A549 treated with CpdA at 1 μM for 4 hours (cell line): ENCODE measurements at places on chromosomes 2 and 18. TPM values are rescaled to one million over a fixed set of nuclear protein-coding genes. Genes with fewer than 3 reads are reported as not detected.

Gene HOXD3
- 0.15 to 0.35 TPM (median 0.27 TPM) in 4 of 5 replicates, not detected in the other for total RNA-seq

Gene GCC2
- 10.9 to 16.1 TPM (median 13.7 TPM) in 5 replicates for total RNA-seq

Gene PAIP2B
- 0.26 to 0.37 TPM (median 0.34 TPM) in 5 replicates for total RNA-seq

Gene LIPG
- total RNA-seq, result 0.03 to 0.27 TPM (median 0.15 TPM) in 5 replicates

Gene SGO2
- 11.9 to 15.5 TPM (median 13.9 TPM) in 5 replicates for total RNA-seq

Gene OSR1
- total RNA-seq, result 4.6 to 9.8 TPM (median 5.4 TPM) in 5 replicates

Gene CTAGE1
- total RNA-seq, result not detected in 5 replicates

Gene CDK15
- not detected in 5 replicates for total RNA-seq

Gene NTSR2
- total RNA-seq, result 0.05 TPM in 1 of 5 replicates, not detected in the others

Gene SPP2
- total RNA-seq, result not detected in 5 replicates

Gene CWC22
- total RNA-seq, result 11.6 to 19.6 TPM (median 12.8 TPM) in 5 replicates

Gene TNFRSF11A
- 6.5 to 9.0 TPM (median 7.7 TPM) in 5 replicates for total RNA-seq

Gene ADAM23
- total RNA-seq, result 8.0 to 10.7 TPM (median 10.3 TPM) in 5 replicates

Gene UPP2
- total RNA-seq, result not detected in 5 replicates

Gene NT5C1B
- not detected in 5 replicates for total RNA-seq

Gene WDFY1
- 29.9 to 37.8 TPM (median 37.3 TPM) in 5 replicates for total RNA-seq

Gene UGT1A1
- total RNA-seq, result 0.65 to 1.3 TPM (median 0.71 TPM) in 5 replicates

Gene ALPG
- total RNA-seq, result 0.06 to 0.23 TPM (median 0.12 TPM) in 4 of 5 replicates, not detected in the other

Gene CPS1
- 6.1 to 8.8 TPM (median 7.4 TPM) in 5 replicates for total RNA-seq

Gene CNOT9
- 44.7 to 49.4 TPM (median 45.1 TPM) in 5 replicates for total RNA-seq

Gene CKAP2L
- total RNA-seq, result 11.5 to 19.6 TPM (median 13.8 TPM) in 5 replicates

Gene REEP1
- total RNA-seq, result 0.43 to 1.3 TPM (median 0.59 TPM) in 5 replicates

Gene TUBB8B
- total RNA-seq, result not detected in 5 replicates

Gene OSGEPL1
- total RNA-seq, result 3.4 to 5.2 TPM (median 4.5 TPM) in 5 replicates

Gene DCAF17
- 8.3 to 10.2 TPM (median 9.8 TPM) in 5 replicates for total RNA-seq

Gene DPYSL5
- 3.6 to 5.9 TPM (median 5.2 TPM) in 5 replicates for total RNA-seq

Gene MORN2
- total RNA-seq, result 41.2 to 48.1 TPM (median 44.0 TPM) in 5 replicates

Gene SMIM21
- not detected in 5 replicates for total RNA-seq

Gene CNTNAP5
- total RNA-seq, result not detected in 5 replicates

Gene RMDN2
- 4.2 to 6.2 TPM (median 5.3 TPM) in 5 replicates for total RNA-seq

Gene LPIN2
- 12.2 to 15.9 TPM (median 14.7 TPM) in 5 replicates for total RNA-seq

Gene AOX1
- total RNA-seq, result 2.5 to 3.8 TPM (median 2.9 TPM) in 5 replicates

Gene TIMM21
- total RNA-seq, result 53.5 to 69.7 TPM (median 62.0 TPM) in 5 replicates
